ENCODE measurements at places on chromosomes 2 and 18.

- no peak for DNase-seq
Observed at GRCh38 chr18:31413137-31413536, 34.4 kb upstream of the DSG3 start.

GRCh38 chr18:59612381-59612780 lies 84.8 kb downstream of the CCBE1 start:
- DNase-seq, result no peak

GRCh38 chr18:63867368-63868125 lies 20.0 kb upstream of the SERPINB2 start:
- peak; percentile 63 for DNase-seq

GRCh38 chr2:156810094-156810493 lies 373.9 kb downstream of the GPD2 start:
- DNase-seq, result peak; percentile 40

- DNase-seq, result no peak
Observed at GRCh38 chr2:111219285-111219684, 98.6 kb downstream of the BCL2L11 start.

- DNase-seq, result peak; percentile 15
Observed at GRCh38 chr2:135913727-135914365, 37.6 kb upstream of the MCM6 start.
